Stimulated activated CD4-positive, alpha-beta T cell treated with anti-CD3 and anti-CD28 coated beads, Interleukin-15, amount 100 ng/mL, for 48 hours (primary cell): ENCODE measurements at places on chromosomes 11 and 22.

DNA sequence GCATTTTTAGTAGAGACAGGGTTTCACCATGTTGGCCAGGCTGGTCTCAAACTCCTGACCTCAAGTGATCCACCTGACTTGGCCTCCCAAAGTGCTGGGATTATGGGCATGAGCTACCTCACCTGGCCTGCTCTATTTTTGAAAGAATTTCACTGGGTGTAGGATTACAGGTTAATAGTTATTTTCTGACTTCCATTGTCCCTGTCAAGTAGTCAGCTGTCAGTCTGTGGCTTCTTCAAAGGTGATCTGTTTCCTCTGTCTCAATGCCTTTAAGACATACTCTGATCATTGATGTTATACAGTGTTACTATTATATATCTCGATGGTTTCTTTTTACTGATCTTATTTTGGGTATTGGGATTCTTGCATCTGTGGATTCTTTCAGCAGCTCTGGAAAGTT lies 10.1 kb upstream of the EXT2 start:
- DNase-seq: no peak

GRCh38 chr11:110903378-110903777 lies 191.1 kb upstream of the ARHGAP20 start:
- DNase-seq: no peak

DNA sequence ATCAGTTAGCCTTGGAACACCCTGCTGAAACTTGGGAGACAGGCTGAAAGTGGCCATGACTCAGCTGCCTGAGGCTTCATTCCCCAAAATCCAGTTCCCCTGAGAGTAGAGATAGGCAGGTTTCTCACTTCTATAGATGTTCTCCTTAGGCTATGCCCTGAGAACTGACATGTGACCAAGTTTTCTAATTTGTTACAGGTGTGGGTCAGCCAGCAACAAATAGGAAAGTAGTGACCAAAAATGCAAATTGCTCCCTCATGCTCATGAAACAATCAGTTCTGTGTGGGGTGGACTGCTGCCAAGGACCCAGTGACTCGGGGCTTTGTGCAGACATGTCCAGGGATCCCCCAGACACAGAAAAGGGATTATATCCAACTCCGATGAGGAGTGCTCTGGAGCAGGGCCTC lies 7.3 kb upstream of the CCDC15 start:
- no peak for DNase-seq

DNA sequence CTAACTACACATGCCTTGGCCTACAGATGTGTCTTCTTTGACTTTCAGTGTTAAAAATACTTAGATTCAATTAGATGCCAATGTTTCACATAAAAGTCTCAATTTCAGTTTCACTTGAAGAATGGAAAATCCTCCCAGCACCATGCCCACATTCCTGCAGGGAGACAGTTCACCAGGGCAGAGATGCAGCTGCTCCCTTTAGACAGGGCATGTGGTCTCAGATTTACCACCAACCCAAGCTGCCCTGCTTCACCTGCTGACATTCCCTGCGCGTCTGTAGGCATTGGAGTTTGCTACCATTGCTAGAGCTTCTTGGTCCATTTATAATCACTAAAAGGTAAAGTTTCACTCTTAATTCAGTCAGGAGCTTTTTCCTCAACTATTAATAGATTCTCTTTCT lies 113.9 kb downstream of the ARFGAP2 start:
- DNase-seq: no peak

GRCh38 chr11:17490938-17491337 lies 14.3 kb upstream of the ABCC8 start:
- no peak for DNase-seq

DNA sequence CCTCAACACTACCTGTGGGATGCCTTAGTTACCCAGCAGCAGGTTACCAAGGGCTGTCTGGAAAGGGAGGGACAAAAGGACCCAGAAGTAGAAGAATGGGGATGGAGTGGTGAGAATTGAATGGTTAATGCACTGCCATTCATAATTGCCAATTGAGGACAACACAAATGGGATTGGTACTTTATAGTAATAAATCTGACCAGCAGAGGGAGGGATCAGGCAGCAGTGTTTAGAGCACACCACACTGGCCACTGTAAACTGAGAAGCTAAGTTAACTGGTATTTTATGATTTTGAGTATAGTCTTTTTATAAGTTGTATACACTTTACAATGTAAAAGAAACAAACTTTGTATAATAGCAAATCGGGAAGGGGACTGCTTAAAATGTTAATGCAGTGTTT lies 10.7 kb downstream of the TBRG1 start:
- DNase-seq: no peak

DNA sequence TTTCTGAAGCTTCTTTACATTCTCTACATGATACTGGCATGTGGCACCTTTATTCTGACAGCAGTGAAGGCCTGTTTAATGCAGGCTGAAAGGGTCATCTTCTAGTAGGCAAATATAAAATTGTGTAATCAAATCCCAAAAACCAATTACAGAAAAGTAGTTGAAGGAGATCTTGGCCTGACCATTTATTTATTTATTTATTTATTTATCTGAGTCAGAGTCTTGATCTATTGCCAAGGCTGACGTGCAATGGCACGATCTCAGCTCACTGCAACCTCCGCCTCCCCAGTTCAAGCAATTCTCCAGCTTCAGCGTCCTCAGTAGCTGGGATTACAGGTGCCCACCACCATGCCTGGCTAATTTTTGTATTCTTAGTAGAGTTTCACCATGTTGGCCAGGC lies 22.7 kb upstream of the CECR2 start:
- no peak for DNase-seq
